ENCODE measurements at places on chromosomes 12 and 14.

DNA sequence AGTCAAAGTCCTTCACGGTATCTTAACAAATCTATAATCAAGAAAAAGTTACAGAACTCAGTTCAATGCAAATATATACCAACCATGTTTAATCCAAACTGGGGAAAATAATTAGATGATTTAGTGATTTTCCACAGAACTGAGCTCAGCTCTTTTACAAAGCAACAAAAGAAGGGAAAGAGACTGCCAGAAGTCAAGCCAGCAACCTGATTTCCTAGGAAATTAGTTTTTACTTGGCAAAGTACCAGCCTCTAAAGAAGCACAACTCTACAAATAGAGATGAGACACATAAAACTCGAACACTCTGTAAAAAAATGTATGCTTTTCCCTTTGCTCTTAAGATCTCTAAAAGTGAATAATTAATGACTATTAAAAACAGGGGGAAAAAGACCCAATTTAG is 19.4 kb downstream of the NUMB start:
- no peak for DNase-seq

- peak; percentile 75 for DNase-seq
Observed at GRCh38 chr12:53324779-53325510, 3.5 kb upstream of the AAAS start.

- DNase-seq, result no peak
Observed at GRCh38 chr14:88955455-88955854, 131.0 kb downstream of the TTC8 start.

GRCh38 chr14:101633276-101633675 is 72.0 kb downstream of the DIO3 start:
- DNase-seq, result no peak

- no peak for DNase-seq
Observed at GRCh38 chr12:49843876-49844437, 1.1 kb upstream of the BCDIN3D start.

Measured in Kasumi-1 (cell line).